ENCODE measurements at places on chromosomes 1 and 21.

DNA sequence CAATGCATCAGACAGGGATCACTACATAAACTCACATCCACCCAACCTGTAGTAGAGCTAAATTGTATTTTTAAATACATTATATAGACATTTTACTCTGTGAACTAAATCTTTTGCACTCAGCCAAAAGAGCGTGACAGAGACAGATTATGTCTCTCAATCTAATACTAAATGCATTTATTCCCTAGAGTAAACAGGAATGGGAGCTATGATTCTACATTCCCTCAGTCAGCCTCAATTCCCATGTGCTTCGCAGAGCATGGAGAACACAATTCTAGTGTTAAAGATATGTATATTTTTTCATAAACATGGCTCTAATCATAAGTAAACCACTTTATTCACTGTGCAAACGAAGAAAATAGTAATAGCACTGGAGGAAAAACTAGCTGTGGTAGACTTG, 16.5 kb downstream of the PIGK start:
- DNase-seq = no peak

- DNase-seq = peak; percentile 35
Measured at GRCh38 chr1:39933956-39934941, 20.7 kb upstream of the MFSD2A start.

DNA sequence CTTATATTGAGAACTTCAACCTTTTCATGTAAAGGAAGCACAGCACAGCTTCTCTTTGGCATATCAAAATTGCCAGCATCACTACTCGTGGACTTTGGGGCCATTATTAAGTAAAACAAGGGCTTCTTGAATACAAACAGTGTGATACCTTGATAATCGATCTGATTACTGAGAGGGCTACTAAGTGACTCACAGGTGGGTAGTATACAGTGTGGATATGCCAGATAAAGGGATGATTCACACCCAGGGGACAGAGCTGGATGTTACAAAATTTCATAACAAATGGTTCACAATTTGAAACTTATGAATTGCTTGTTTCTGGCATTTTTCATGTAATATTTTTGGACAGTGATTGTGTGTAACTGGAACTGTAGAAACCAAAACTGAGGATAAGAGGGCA, 15.4 kb downstream of the HDAC1 start:
- DNase-seq = no peak

DNA sequence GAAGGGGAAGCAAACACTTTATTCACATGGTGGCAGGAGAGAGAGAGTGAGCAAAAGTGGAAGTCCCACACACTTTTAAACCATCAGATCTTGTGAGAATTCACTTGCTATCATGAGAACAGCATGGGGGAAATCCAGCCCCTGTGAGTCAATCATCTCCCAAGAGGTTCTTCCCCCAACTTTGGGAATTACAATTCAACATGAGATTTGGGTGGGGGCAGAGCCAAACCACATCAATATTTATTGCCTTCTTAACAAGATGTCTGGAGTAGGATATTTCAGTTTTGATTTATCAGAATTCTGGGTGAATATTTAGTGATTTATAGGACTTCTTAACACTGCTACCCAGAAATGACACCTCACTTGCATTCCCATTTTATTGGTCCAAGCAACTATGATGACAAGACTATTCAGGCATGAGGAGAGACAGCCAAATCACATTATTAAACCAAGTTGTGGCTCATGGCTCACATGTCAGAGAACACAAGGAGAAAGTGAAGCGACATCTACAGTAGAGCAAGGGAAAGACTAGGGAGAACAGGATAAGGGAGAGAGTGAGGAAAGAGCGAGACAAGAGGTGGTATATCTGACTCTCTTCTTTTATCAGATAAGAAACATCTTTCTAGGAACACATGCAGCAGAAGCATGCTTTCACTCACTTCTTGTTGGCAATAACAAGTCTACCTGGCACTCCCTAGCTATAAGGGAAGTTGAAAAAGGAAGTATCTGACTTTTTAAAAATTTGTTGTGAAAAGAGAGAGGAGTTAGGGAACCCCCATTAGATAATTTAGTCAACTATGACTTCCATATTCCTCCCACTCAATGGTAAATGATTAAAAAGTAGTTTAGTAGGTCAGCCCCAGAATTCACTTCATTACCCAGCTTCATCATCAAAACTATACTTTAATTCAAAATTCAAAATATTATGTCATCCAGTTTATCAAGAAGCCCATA, 36.6 kb upstream of the PTPRC start:
- DNase-seq = no peak

DNA sequence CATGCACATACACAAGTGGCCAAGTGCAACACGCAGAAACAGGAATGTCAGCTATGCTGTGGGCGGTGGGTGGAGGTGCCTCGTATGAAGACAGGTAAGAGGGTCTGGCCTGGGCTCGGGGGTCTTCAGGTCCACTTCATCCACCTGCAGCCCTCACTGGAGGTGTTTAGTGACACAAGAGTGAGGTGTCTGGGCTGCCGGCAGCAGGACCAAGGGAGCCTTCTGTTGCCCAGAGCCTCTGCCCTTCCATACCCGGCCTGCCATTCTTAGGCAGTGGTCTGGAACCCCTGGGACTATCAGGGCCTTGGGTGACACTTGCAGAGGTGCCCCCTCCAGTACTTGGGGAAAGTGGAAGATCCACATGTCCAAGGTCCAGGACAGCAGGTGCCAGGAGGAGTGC, 21.7 kb upstream of the ACTRT2 start:
- no peak for DNase-seq

DNA sequence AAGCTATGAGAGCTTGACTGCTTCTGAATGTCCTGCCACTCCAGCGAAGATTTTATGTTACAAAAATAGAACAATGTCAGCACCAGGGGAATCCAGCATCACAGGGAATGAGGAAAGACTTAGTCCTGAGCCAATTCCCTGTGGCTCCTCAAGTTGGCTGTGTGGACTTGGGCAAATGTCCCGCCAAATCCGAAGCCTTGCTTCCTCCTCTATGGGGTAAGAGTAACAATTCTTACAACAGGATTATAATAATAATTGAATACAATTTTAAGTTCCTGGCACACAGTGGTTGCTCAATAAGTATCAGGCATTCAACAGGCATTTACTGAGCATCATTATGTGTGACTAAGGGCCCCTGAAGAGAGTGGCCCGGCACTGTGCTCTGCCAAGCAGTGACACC, 44.4 kb downstream of the STPG1 start:
- DNase-seq = peak; percentile 51

- no peak for DNase-seq
Measured at GRCh38 chr1:217482356-217483102, 148.4 kb downstream of the GPATCH2 start.

- DNase-seq = no peak
Measured at GRCh38 chr1:89887270-89887669, 66.4 kb downstream of the LRRC8D start.

DNA sequence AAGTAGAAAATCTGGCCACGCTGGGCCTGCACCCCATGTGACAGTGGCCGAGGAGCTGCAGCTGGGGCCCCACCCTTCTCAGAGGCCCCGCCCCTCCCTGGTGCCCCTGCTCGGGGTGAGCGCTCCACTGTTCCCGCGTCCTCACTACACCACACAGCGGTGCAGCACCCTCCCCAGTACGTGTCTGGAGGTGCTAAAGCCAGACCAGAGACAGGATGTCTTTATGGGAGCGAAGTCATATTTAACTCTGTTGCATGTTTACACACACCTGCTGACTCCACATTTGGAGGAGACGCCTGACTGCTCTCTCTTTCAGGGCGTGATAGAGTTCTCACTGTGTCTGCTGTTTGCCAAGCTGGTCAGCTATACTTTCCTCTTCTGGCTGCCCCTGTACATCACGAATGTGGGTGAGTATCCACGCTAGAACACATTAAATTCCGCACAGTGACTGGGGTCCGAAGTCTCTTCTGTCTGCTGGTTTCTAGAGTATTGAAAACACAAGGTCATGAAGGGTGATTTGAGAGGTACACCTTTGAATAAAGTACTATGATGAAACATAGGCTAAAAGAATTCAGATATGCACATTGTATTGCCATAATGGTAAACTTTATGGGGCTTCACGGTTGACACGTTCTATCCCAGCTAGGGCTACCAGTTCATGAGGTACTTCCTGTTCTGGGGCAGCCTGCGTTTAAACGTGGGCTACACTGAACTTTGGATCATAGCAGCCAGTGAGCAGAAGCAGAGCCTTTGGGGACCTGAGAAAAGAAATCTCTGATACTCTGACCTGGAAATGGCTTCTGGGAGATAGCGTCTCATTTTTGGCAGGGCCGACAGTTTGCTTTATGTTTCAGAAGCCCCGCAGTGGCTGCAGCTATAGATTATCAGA, 48.4 kb downstream of the SLC37A1 start:
- DNase-seq = no peak

DNA sequence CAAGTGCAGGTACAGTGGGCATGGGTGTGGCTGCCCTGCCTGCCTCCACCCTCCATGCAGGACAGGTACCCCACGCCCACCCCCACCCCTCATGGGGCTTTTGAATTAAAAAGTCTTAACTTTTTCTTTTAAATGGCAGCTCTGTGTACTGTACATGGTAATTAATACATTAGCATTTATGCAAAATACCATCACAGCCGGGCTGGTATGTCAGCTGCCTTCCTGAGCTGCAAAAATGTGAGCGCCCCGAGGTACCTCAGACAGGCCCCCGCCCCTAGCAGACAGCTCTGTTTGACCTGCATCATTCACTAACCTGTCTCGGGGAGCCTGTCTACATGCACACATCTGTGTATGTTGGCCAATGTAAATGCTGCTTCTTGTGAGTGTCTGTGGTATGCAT, 42.2 kb upstream of the POU3F1 start:
- no peak for DNase-seq

GRCh38 chr1:180231506-180231921, 1.4 kb downstream of the LHX4 start:
- DNase-seq = no peak

DNA sequence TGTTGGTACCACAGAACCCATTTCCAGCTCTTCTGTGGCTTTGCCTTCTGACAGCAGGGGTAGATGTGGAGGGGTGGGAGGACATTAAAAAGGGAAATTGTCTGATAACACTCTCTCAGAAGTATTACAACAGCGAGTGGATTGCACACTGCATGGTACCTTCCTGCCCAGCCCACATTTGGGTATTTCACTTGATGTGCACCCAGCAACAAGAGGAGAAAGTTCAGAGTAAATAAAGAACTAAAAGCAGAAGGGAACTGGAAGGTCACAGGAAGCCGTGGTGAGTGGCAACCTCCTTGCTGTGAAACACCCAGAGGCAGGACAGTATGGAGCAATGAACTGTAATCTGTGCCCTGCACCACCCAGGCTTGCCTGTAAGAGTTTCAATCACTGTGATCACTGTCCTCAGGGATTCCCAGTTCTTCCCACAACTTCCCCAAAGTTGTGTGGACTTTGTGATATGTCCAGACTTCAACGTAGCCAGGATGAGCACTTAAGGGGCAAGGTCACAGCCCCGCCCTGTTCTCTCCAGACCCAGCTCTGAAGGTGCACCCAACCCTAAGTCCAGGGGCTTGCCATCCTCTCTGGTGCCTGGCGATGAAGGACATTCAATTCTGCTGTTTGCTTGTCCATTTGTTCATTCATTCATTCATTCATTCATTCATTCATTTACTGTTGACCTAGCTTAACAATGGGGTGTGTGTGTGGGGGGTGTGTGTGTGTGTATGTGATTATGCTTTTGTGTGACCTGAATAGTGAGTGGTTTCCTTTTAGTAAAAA, 18.7 kb upstream of the F5 start:
- DNase-seq = peak; percentile 20

GRCh38 chr1:175146529-175147213, 45.9 kb downstream of the KIAA0040 start:
- peak; percentile 7 for DNase-seq

- DNase-seq = no peak
Measured at GRCh38 chr1:76250271-76250670, 175.7 kb downstream of the ST6GALNAC3 start.

DNA sequence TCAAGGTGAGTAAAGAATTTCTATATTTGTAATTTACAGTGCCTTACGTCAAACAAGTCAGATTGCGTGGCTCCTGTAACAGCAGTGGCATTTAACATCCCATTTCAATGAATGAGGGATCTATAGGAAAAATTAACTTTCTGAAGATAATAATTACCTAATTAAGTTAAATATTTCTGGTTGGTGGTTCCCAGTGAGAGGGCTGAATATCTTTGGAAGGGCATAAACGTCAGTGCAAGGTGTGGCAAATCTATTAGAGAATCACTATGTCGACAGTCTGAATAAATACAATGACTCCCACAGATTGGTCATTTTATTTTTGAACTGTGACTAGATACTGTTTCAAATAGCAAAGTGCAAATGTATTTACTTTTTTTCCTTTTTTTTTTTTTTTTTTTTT, 80.0 kb downstream of the S1PR1 start:
- no peak for DNase-seq

- DNase-seq = no peak
Measured at GRCh38 chr1:33045814-33046213, 9.1 kb upstream of the AK2 start.

DNA sequence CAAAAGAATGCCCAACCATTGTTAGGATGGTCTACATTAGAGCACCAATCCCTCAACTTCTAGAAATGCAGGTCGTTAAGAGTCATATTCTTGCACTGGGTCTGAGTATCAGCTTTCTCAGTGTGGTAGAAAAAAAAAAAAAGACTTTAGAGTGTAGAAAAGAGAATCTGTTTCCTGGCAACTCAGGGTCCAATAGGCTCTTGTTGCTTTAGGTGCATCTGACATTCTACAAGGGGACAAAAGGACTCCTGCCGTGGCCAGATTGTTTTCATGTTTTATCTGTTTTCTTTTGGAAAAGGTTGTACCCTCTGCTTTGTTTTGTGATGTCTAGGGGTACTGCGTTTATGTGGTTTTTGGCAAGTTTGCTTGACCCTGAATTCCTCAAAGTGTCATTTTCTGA, 105.4 kb upstream of the KCNK2 start:
- DNase-seq = no peak

DNA sequence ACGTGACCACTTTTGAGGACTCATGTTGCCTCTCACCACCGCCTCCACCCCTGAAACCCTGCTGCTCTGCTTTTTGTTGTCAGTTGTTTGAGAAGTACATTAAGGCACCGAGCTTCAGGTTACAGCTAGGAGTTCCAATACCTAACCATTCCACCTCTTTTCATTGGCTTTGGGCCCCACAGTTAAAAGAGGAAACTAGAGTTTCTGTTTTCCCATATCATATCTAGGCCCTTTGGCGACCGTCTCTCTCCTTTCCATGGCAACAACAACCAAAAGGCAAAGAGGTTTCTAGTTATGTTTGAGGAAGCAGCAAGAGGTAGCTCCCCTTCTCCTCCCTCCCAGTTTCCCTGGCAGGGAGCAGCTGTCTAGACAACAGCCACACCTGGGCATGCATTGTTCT, 5.9 kb downstream of the ANKRD35 start:
- DNase-seq = no peak

- DNase-seq = no peak
Measured at GRCh38 chr1:51945591-51945990, 44.9 kb downstream of the RAB3B start.

- DNase-seq = no peak
Measured at GRCh38 chr1:183101841-183102276, 78.6 kb downstream of the LAMC1 start.

Measured in C1 segment of cervical spinal cord (tissue), 14 donors.